Activated effector memory CD4-positive, alpha-beta T cell treated with anti-CD3 and anti-CD28 coated beads, Interleukin-2, amount 50 U/mL, for 16 hours (primary cell): ENCODE measurements at places on chromosomes 16 and 17.

GRCh38 chr17:73564843-73565242 is 79.4 kb downstream of the SDK2 start:
- no peak for DNase-seq

- DNase-seq = no peak
Measured at GRCh38 chr17:68033636-68034451, 1.7 kb upstream of the KPNA2 start.

- DNase-seq = no peak
Measured at GRCh38 chr17:68390888-68391545, 66.3 kb downstream of the WIPI1 start.

DNA sequence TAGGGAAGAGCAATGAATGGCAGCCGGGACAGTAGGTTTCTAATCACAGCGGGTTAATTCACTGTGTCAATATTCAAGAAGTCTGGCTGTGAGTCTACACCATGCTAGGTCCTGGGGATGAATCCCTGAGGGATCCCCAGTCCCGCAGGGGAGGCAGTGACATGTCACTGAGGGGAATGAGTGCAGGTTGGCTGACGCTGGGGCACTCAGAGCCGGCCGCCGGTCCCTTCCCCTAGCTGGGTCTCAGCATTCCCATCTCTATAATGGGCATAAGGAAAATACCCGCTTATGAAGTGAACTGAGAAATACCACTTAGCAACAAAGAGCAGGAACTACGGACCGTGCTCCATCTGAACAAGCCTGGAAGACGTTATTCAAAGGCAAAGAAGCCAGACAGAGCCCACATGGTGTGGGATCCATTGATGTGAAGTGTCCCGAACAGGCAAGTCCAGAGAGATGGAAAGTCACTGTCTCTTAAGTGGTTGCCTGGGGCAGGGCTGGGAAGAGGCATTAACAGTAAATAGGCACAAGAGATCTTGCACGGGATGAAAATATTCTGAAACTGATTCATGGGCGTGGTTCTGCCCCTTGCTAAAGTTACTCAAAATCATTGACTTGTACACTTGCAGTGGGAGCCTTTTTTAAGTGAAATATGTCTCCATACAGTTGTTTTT is 31.9 kb downstream of the PPL start:
- no peak for DNase-seq

- DNase-seq = no peak
Measured at GRCh38 chr16:66553223-66553622, 847 bp downstream of the CKLF start.

- DNase-seq = no peak
Measured at GRCh38 chr16:26133416-26134093, 441.8 kb downstream of the HS3ST4 start.

DNA sequence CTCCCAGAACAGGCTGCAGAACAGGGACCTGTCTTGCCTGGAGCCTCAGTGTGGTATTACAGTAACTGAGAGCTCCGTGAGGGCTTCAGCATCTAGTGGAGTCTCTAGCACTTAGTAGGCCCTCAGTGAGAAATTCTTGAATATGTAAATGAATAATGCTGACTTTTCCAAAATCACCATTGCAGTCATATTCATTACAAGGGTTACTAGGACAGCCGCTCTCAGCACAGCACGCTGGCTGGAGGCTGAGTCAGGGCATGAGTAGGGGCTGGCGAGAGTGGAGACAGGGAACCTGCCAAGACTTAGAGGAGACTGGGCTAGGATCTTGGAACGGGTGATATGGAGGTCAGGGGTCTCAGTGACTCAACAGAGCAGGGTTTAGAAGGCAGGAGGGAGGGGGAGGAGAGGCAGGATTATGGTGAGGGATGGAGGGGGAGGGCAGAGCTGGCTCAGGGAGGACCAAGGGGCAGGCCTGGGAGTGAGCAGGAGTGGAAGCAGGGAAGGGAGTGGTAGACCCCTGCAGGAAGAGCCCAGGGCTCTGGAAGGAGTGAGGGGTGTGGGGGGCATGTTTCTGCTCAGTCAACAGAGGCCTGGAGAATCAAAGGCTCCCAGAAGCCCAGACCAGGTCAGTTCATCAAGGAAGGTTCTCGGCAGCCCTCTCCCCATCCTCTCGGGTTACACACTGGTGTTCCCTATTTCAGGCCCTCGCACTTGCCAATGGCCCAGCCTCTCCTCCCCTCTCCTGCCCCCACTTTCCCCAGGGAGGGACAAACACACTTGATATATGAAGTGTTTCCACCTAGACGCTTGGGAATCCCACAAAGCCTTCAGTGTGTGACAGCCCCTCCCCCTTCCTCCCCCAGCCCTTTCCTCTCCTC is 42.3 kb downstream of the FZD2 start:
- DNase-seq = no peak
